Activated naive CD4-positive, alpha-beta T cell treated with Interleukin-2 at 50 U/mL for 16 hours (primary cell): ENCODE measurements at places on chromosomes 16 and 17.
A peak's percentile ranks its signal among the peaks of the same experiment; 100 is the strongest.

- DNase-seq: peak; percentile 70
Measured at GRCh38 chr17:56592487-56593085, 913 bp upstream of the NOG start.

GRCh38 chr16:2925951-2926649 is 14.4 kb downstream of the FLYWCH1 start:
- no peak for DNase-seq

GRCh38 chr16:23025692-23026307 is 123.5 kb downstream of the USP31 start:
- no peak for DNase-seq

GRCh38 chr16:6846452-6846851 is 486.2 kb upstream of the RBFOX1 start:
- no peak for DNase-seq

DNA sequence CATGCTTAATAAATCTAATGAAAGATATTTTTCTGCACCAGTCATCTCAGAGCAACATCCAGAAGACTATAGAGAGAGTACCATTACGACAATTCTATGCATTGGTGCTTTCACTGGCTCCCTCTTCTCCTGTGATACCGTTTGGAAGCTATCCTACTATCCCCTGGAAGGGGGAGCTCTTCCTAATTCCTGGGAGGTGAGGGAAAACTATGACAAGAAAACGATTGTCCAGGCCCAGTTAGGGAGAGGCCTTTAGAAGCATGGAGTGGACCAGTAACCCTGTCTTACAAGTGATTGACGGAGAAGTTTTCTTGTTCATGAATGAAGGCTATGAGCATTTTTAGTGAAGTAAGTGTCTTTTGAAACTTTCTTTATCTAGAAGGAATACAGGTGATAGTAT is 150.2 kb downstream of the TANC2 start:
- no peak for DNase-seq

- DNase-seq: no peak
Measured at GRCh38 chr16:30838876-30839471, 52.0 kb upstream of the ZNF629 start.

DNA sequence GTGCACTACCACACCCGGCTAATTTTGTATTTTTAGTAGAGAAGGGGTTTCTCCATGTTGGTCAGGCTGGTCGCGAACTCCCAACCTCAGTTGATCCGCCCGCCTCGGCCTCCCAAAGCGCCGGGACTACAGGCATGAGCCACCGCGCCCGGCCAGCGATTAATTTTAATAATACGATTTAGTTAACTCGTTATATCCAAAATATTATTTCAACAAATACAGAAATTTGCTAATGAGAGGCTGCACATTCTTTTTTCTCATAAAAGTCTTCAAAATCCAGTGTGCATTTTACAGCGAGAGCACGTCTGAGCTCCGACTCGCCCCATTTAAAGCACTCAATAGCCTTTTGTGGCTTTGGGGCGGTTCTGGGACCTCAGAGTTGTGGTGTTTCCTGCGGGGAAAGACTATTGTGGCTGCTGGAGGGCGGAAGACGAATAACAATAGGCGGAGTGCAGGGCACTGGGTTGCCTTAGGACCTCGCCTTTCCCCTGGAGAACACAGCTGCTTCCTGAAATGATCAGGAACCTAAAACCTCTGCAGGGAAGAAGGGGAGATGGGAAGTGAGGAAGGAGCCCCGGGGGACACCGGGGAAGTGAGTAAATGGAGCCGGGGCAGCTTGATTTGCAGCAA is 2.9 kb upstream of the ZSCAN10 start:
- DNase-seq: peak; percentile 25

DNA sequence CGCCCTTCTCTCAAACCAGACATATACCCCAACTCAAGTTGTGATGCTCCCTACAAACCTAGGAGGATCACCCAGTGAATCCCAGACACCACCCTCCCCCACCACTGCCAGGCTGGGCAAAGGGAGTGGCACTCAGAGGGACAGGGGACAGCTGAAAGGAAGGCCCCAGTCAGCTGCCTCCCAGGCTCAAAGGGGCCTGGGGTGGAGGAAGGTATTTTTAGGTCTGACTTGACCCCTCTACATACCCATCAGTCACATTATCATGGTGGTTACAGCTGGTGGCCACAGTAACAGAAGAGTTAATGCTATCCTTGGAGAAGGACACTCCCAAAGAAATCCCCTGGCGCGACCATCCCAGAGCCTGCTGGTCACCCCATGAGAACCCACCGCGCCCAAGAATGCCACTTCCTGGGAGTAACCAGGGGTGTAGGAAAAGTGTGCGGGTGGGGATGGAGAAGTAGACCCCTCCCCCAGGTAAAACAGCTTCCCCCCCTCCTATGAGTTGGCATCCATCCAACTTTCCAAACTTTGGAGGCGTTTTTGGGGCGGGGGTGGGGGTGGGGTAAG is 1.1 kb downstream of the CACNB1 start:
- no peak for DNase-seq

DNA sequence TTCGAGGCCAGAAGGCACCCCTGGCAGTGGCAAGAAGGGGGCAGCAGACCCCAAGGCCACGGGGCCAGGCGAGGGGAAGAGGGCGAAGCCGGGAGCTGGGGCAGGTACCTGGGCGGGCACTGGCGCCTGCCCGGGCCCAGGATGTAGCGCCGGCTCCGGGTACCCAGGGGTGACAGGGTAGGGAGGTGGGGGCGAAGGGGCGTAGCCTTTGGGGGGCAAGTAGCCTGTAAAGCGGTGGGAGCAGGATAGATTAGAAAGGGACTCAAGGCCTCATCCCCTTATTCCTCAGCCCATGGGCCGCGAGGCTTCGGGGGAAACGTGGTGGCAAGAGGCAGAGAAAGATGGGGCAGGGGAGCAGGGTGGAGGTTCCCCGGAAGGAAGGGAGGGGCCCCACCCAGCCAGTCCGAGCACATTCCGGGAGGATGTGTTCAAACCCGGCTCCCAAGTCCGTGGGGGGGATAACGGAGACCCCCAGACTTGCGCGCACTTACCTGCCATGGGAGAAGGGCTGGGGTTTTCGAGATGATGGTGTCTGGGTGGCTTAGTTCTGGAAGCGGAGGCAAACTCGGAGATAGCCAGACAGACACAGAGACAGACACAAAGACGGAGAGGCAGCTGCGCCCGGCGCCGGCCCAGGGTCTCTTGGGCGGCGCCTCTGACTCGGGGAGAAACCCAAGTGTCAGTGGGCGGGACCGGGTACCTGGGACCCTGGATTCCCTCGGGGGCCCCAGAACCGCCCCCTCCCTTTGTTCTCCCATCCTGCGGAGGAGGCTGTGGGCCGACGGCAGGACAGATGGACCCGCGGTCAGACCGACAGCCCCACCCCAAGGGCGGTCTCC is 493 bp downstream of the PLSCR3 start:
- DNase-seq: peak; percentile 63

GRCh38 chr17:57956291-57957119 is 1.3 kb upstream of the CUEDC1 start:
- DNase-seq: peak; percentile 38

DNA sequence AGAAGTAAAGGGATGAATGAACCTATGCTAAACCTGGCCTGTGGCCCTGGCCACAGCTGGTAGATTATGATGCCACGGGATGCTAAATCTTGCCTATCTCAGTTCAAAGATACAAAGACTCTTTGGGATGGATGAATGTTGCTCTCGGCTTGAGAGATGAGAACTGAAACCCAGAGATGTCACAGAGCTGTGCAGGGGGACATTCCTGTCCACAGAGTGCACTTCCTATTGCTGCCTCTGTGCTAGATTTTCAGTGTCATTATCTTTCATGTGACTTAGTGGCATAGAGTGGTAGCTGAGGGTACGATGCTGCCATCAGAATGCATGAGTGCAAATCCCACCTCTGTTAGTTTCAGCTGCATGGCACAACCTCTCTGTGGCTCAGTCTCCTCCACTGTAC is 2.3 kb upstream of the MT1M start:
- DNase-seq: no peak

GRCh38 chr17:81659038-81659437 is 2.7 kb upstream of the PDE6G start:
- no peak for DNase-seq
